ENCODE measurements at places on chromosomes 6 and 20.

DNA sequence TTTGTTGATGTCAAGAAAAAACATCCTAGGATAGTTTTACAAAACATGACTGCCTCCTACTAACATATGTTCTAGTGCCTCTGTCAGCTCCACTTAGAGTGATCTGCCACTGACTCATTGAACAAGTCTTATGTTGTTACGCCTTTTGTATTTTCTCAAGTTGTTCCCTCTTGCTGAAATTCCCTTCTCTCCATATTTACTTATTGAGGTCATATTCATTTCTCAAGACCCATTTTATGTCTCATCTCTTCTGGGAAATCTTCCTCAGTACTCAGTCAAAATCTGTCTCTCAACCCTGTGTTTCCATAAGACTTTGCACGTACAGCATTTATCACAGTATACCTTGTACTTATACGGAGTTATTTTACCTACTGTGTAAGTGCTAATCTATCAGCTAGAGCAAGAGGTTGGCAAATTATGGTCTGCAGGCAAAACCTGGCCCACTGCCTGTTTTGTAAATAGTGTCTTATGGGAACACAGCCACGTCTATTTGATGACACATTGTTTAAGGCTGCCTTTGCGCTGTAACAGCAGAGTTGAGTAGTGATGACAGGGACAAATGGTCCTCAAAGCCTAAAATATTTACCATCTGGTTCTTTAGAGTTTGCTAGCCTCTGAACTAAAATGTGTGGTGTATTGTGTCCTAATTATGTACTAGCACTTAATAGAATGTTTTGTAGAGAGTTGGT lies 83.4 kb downstream of the ADGRB3 start:
- no peak for DNase-seq

- no peak for DNase-seq
Measured at GRCh38 chr6:79180052-79180451, 54.4 kb downstream of the HMGN3 start.

- no peak for DNase-seq
Measured at GRCh38 chr6:16473184-16473907, 235.0 kb downstream of the GMPR start.

- no peak for DNase-seq
Measured at GRCh38 chr6:50353603-50354002, 303.9 kb upstream of the DEFB112 start.

DNA sequence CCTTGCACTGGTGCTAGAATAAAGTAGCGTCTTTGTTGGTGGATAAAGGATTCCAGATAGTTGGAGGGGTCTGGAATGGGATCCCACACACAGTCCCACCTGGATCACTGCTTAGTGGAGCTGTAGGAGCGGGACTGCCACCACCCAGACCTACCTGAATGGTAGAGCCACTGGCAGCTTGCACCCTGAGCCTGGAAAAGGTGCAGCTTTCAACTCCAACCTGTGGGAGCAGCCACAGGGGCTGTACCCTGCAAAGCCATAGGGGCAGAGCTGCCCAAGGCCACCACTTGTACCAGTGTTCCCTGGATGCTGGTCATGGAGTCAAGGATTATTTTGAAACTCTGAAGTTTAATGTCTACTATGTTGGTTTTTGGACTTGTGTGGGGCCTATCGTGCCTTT lies 26.9 kb downstream of the VTA1 start:
- no peak for DNase-seq

DNA sequence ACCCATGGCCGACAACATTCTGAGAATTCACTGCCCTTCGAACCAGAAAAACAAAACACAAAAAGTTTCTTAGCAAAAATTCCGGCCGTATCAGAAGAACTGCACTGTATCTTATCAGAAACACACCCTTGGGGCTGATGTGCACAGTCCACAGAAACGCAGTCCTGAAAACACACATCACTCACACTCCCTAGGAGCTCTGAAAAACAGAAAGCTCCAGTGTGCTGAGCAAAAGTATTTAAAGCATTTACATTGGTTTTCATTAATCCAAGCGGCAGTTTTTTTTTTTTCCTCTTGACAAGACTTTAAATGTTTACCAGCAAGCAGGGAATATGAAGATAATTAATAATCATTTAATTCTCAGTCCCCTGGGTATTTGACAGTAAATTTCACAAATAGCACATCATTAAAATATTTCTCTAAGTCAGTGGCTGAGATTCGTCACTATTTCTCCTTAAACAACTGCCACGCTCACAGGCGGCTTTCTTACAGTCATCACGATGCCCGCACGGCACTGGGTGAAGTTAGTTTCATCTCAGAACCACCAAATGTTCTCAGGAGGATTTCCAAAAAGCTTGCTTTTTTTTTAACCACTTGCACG lies 13.3 kb downstream of the NFATC2 start:
- no peak for DNase-seq

DNA sequence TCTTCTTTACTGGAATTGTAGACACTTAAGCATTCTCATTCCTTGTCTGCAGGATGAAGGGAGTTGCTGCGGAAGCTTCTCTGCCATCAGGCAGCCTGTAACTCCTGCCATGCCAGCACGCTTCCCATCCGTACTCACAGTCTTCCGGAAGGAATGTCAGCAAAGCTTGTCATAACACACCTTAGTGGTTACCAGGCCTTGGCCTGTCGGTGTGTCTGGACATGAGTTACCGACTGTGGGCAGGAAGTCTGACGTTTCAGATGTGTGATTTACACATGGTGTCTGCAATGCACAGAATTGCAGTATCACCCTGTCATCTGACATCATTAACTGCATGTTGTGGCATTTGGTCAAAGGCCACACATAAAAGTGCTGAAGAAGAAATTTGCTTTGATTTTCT lies 102.2 kb downstream of the SLC24A3 start:
- no peak for DNase-seq

DNA sequence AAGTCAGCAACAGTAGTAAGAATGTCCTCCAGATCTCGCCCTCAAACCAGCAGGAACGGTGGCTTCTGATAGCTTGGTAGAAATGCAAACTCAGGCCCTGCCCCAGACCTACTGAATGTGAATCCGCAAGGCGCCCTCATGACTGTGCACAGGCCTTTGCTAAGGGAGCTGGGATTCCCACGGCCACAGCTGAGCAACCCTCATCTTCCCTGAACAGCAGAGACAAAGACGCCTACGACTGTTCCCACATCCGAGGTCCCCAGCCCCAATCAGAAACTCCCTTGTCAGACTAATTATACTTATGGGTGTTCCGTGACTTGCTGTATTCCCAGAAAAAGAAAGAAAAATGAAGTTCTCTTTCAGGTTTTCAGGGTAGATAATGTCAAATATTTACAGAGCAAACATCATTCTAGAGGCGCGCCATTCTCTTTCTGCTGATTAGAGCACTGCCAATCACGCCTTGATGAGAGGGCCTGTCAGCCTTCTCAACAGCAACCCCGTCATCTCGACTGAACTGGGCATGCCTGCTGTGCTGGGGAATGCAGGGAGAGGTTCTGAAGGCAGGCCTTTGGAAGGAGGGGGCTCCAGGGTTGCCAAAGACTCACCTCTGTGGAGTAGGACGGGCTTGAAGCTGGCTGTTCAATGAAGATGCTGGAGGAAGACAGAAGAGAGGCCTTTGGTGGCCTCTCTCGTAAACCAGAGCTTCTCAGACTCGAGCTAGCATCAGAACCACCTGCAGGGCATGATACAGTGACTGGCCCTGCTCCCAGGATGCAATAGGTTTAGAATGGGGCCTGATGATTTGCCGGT lies 79.9 kb downstream of the ZNF217 start:
- DNase-seq, result no peak

- DNase-seq, result no peak
Measured at GRCh38 chr20:24359321-24360027, 110.0 kb upstream of the SYNDIG1 start.

- DNase-seq, result no peak
Measured at GRCh38 chr20:50523552-50524167, 13.5 kb downstream of the PTPN1 start.

All from kidney glomerular epithelial cell (primary cell).